Epithelial cell of proximal tubule (primary cell): ENCODE measurements at places on chromosomes 2 and 18. TPM values are rescaled to one million over a fixed set of nuclear protein-coding genes. Genes with fewer than 3 reads are reported as not detected.

Gene STPG4
- total RNA-seq: 0.58 TPM in 1 of 2 replicates, not detected in the other

Gene IL36B
- total RNA-seq: not detected in 2 replicates

Gene EPB41L3
- 51.1 and 79.6 TPM in 2 replicates for total RNA-seq

Gene GAL3ST2
- 0.22 TPM in 1 of 2 replicates, not detected in the other for total RNA-seq

DNA sequence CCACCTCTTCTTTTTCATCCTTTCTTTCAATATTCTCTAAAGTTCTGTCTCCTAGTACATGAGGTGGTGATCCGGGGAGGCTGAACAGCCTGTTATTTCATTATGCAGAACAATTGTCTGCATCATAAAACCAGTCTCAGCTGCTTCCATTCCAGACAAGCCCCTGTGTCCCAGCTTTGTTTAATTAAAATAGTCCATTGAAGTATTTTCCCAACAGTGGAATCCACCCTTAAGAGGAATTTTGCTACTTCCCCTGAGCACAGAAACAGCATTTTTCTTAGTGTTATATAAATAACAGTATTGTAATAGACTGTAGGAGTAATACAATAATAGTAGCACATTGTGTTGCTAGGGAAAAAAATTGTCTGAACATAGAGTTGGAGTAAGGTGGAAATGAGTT, 395.4 kb upstream of the TCF4 start:
- no peak for DNase-seq

GRCh38 chr2:182716650-182716979, 558 bp downstream of the DNAJC10 start:
- DNase-seq: peak; percentile 6
